ENCODE measurements at places on chromosomes 6 and 20.

DNA sequence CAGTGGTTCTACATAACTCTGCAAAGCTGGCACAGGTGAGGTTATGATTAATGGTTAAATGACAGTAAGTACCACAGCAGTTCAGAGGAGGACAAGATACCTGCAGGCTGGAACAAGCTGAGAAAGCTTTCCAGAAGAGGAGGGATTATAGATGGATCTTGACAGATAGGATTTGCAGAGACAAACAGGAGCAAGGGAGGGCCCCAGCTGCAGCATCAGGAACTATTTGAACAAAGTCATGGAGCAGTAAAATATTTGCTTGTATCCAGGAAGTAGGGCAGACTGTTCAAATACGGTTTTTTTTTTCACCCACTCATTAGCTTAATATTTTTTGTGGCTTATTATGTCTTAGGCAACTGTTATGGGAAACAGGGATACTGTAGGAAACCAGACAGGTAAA is 144.4 kb upstream of the MAN1A1 start:
- peak; percentile 80 for DNase-seq

- no peak for DNase-seq
Measured at GRCh38 chr6:103872678-103873077, 987.0 kb downstream of the HACE1 start.

GRCh38 chr6:121951918-121952379 is 447.5 kb upstream of the HSF2 start:
- DNase-seq: no peak

DNA sequence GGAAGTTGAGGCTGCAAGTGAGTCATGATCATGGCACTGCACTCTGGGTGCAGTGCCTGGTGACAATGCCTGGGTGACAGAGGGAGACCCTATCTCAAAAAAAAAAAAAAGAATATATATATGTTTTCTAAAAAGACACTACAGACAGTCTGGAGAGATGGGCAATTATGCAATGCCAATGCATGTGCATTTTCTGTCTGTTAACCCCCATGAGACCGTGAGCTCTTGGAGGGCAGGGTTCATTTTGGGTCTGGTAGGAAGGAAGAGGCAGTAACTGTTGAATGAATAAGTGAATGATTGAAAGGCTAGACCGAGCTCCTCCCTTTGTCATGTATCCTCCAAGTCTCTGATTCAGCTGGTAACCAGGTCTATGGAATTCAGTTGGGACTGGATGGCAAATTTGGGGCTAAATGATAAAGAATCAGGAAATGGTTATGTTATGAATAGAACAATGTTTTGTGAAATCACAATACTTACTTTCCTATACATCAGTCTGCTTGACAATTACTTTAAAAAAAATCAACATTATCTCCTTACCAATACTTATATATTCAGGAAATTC is 5.6 kb upstream of the BLCAP start:
- no peak for DNase-seq

GRCh38 chr6:118715376-118715775 is 64.0 kb upstream of the CEP85L start:
- no peak for DNase-seq

DNA sequence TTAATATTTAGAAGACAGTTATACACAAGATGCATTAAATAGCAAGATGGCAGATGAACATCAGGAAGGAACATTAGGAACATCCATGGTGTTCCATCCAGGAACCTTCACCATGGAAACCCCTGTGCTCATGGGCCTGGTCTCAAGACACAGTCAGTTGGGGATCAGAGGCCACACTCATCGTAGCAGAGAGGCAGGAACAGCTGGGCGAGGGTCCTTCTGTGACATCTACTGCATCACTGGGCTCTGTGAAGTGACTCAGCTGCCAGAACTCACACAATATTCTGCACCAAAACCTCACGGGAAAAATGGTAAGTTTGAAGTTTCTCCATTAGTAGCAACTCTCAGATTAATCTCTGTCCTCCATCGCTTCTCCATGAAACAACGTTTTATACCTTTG is 356.6 kb downstream of the PREX1 start:
- no peak for DNase-seq

DNA sequence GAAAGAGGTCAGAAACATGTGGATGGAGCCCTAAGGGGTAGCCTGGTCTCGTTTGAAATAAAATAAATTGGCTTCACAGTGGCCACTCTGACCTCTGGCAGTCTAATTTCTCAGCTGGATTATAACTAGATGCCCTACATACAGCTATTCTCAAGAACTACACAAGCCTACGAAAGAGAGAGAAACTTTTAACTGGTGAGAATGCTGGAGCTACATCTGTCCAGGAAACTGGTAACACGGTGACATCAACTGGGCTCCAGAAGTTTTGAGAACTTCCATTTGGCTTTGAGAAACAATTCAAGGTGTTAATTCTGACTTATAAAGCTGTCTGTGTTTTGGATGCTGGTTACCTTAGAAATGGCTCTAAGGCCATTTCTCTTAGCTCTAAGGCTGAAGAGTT is 187.3 kb upstream of the TENT5A start:
- no peak for DNase-seq

- no peak for DNase-seq
Measured at GRCh38 chr6:156474507-156475120, 302.6 kb upstream of the ARID1B start.

GRCh38 chr6:13268913-13269518 is 59.3 kb downstream of the TBC1D7 start:
- DNase-seq: no peak

DNA sequence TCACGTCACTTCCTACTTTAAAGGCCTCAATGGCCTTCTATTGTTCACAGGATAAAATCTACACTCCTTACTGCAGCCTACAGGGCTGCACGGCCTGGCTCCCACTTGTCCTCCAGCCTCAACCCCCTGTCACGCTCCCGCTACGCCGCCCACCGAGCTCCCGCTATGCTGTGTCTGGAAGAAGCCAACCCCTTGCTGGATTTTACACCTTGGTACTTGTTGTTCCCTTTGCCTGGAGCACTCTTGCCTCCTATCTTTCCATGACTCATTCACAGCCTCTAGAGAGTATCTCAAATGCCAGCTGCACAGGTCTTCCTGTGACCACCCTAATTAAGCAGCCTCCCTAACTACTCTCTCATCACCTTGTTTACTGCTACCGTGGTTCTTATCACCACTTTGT is 259.9 kb downstream of the PRKN start:
- no peak for DNase-seq

DNA sequence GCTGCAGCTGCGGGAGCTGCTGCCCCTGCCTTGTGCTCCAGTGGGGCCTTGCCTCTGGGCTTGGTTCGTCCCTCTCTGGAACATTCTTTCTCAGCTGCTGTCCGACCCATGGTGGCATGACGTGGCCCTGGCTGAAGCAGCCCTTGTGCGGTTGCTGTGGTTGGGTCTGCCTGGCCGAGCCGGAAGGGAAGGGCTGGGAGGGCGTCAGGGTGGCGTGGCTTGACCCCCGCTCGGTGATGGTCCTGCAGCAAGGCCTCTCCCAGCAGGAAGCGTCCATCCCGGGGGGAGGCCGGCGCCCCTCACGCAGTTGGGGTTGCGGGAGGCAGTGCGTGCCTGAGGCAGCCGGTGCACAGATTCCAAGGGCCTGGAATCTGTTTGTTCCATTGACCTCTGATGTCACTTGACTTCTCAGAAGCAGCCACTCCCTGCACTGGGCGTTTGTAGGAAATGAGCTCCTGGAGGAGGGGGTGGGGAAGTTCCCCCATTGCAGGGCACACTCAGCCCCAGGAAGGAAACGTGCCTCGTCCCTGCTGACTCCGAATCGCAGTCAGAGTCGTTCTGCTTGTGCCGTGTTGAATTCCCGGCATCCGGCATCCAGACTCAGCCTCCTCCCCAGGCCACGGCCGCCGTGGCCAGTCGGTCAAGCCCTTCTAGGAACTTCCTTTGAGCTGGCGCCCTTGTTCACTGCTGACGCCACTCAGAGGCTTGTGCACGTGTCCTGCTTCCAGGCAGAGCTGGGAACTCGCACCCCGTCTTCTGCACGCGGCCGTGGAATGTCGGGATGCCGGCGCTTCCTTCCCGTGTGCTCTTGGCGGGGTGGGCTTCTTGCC is 9.7 kb upstream of the TNFRSF6B start:
- no peak for DNase-seq

GRCh38 chr6:64054861-64055260 is 419.3 kb downstream of the PHF3 start:
- DNase-seq: no peak

DNA sequence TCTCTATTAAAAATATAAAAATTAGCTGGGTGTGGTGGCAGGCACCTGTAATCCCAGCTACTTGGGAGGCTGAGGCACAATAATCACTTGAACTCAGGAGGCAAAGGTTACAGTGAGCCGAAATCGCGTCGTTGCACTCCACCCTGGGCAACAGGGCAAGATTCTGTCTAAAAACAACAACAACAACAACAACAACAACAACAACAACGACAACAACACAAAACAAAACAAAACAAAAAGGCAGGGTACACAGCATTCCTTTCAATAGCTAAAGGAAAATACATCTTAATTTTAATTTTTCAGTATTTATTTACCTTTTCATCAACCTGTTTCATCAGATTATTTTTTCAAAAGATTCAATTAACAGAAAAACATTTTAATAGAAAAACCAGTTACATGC is 28.4 kb downstream of the SRPK1 start:
- no peak for DNase-seq

DNA sequence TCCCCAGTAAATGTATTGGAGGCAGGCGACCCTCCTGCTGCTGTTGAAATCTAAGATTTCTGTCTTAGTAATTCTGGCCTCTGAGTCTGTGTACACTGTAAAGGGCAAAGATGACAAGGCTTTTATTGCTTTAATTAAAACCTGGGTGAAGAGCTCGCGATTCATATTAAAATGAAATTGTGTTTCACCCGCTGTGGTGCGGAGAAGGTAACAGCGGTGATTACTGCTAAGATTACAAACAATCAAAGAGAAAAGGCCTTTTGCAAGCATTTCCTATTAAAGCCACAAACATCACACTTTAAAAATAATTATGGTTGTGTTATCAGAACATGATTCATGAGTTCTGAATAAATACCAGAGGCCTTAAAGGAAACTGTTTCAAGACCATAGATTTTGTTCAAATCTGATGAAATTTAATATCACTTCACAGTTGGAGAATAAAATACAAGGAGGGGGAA is 69.3 kb downstream of the TOX2 start:
- no peak for DNase-seq
